ENCODE measurements at places on chromosomes 16 and 17. TPM values are rescaled to one million over a fixed set of nuclear protein-coding genes. Genes with fewer than 3 reads are reported as not detected.

DNA sequence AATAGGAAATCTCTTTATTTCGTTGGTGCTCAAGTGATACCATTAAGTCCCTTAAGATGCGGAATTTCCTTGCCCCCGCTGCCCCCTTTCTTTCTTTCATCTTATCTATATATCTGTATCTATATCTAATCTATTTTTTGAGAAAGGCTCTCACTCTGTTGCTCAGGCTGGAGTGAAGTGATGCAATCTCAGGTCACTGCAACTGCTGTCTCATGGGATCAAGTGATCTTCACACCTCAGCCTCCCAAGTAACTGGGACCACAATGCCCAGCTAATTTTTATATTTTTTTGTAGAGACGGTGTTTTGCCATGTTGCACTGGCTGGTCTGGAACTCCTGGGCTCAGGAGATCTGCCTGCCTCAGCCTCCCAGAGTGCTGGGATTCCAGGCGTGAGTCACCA, 693.5 kb downstream of the WWOX start:
- ATAC-seq = no peak

DNA sequence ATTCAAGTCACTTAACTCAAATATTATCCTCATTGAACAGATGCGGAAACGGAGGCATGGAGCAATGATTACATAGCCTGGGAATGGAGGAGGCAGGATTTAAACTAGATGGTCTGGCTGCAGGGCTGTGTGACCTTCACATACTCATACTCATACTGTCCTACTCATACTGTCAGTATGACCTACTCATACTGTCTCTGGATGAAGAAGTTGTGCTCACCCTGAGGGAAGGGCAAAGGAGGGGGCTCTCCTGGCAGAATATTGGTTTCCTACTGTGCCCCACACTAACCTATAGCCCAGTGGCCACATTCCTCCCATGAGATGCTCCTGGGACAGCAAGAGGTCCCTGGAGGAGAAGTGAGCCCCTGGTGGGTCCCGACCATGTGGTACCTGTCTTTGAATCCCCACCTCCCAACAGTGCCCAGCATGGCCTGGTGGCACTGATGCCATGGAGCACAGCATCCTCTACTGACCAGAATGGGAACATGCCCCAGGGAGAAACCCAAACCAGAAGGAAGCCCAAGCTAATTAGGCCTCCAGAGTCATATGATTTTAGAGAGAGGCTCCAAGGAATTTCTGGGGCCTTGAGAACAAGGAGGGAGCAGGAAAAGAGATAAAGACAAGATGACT, 197.3 kb upstream of the SDK2 start:
- ATAC-seq = no peak

DNA sequence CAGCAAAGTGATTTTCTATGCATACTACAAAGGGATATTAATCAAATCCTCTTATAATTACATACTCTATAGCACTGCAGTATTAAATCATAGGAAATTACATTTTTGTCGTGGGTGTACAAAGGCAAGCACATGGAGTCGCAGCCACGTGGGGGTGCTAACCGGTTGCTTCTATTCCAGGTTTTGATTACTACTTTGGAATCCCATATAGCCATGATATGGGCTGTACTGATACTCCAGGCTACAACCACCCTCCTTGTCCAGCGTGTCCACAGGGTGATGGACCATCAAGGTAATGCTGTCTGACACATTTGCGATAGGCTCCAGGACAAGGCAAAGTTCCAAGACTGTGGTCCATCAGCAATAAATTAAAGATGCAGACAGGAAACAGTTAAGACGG, 60.1 kb downstream of the ARSG start:
- ATAC-seq = no peak

GRCh38 chr16:54511222-54511731, 224.7 kb upstream of the IRX3 start:
- no peak for ATAC-seq

DNA sequence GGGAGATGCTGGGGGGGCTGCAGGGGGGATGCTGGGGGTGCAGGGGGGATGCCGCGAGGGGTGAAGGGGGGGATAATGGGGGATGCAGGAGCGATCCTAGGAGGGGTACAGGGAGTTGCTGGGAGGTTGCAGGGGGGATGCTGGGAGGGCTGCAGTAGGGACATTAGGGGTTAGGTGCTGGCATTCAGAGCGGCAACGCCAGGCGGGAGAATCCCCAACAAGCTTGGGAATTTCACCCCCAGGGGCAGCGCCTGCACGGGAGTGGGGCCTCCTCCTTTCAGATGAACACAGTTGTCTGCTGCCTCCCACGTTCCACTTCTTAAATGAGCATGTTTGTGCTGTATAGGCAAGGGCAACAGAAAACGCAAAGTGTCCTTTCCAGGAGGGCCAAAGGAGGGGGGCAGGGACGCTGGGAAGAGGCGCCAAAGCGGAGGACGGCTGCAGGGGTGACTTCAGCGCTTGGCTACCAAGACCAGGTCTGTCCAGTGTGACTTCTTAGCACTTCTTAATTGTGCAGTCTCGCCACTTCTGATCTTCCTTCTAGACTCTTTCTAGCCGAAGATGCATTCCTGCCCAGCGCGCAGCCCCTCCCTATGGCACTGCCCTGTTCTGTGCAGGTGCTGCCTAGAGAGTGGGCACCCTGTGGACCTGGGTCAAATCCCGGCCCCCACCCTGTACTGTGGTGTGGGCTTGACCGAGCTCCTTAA, 2.0 kb upstream of the SLC6A4 start:
- no peak for ATAC-seq

- ATAC-seq = no peak
Measured at GRCh38 chr17:71741836-71742235, 379.0 kb upstream of the SOX9 start.

DNA sequence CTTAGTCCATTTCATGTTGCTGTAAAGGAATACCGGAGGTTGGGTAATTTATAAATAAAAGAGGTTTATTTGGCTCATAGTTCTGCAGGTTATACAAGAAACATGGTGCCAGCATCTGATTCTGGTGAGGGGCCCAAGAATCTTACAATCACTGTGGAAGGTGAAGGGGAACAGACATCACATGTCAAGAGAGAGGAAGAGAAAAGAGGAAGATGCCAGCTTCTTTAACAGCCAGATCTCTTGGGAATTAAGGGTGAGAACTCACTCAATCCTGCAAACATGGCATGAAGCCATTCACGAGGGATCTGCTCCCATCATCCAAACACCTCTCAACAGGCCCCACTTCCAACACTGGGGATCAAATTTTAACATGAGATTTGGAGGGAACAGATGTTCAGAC, 49.5 kb downstream of the BMERB1 start:
- ATAC-seq = no peak

DNA sequence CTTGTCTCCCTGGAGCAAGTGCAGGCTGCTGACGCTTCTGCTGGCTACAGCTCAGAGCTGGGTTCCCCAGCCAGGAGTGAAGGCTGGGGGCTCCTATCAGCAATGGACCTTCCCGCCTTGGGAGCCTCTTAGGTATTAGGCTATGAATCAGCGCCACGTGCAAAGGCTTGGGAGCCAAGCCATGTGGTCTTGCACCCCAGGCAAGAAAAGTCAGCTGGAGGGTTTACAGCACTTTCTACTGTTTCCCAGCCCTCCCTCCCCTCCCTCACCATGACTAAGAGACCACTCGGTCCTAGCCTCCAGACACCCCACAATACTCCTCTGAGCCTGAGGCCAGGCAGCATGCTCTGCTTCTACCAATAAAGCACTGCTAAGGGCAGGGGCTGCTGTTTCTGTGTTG, 12.3 kb downstream of the EPX start:
- ATAC-seq = no peak

DNA sequence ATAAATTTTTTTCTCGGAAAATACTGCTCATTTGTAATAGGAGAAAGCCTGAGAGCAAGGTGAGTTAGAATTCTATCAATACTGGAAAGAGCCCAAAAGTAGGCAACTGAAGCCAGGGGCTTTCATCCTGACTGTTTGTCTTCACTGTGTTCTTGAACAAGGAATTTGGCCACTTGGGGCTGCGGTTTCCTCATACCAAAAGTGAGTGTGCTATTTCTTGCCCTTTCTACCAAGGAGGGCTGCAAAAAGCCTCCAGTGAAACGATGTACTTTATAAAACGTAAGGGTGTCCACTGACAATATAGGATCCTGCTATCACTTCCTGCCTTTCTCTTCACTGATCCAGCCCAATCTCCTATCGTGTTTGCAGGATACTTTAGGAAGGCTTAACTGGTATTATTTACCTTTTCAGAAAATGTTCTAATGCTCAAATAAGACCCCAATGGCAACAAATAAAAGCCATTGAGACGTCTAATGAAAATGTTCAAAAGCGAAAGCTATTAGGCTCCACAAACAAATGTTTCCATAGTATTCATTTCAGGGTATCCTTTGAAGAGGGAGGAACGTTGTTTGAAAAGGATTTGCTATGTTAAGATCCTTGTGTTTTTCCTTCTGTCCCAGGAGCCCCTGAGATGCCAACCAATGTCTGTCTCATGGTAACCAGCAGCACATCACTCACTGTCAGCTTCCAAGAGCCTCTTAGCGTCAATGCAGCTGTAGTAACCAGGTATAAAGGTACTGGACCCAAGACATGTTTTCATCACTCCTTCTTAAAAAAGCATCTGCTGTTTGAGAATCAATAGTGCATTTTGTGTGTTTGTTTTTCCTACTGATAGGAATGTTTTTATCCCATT, 219.3 kb upstream of the NOG start:
- ATAC-seq = no peak

- ATAC-seq = no peak
Measured at GRCh38 chr16:9703731-9704130, 478.5 kb downstream of the GRIN2A start.

DNA sequence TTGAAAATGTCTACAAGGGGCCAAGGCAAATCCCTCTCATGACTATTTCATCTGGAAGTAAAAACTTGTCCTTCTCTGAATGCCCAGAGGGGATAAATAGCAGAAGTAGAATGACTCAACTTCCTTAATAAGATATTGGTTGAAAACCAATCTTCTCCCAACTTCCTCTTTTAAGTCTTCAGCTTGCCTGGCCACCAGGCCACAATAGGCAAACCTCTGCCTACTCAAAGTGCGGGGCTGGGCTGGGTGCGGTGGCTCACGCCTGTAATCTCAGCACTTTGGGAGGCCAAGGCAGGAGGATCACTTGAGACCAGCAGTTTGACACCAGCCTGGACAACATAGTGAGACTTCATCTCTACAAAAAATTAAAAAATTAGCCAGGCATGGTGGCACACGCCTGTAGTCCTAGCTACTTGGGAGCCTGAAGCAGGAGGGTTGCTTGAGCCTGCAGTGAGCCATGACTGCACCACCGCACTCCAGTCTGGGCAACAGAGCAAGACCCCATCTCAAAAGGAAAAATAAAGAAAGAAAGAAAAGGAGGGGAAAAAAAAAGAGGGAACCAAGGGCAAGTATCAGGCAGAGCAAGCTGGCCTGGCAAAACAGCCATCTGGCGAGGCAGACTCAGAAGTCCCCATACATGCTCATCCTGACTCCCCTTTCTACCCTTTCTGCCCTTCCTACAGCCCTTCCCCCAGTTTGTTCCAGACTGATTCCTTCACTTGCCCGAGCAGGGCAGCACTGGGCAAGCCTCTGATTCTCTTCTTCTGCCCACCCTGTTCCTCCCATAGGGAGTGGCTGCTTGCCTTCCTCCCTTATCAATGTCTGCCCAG, 20.6 kb downstream of the MAP3K14 start:
- no peak for ATAC-seq

DNA sequence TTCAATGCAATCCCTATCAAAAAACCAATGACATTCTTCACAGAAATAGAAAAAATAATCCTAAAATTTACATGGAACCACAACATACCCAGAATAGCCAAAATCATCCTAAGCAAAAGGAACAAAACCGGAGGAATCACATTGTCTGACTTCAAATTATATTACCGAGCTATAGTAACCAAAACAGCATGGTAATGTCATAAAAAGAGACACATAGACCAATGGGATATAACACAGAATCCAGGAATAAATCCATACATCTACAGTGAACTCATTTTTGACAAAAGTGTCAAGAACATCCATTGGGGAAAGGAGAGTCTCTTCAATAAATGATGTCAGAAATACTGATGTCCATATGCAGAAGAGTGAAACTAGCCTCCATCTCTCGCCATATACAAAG, 105.8 kb upstream of the CORO6 start:
- no peak for ATAC-seq

GRCh38 chr17:27986805-27987684, 55.4 kb upstream of the NLK start:
- ATAC-seq = no peak

- no peak for ATAC-seq
Measured at GRCh38 chr16:79076047-79076767, 524.3 kb downstream of the MAF start.

GRCh38 chr17:48611213-48611612, 396 bp upstream of the HOXB7 start:
- no peak for ATAC-seq

- no peak for ATAC-seq
Measured at GRCh38 chr16:8971416-8971815, 7.7 kb upstream of the USP7 start.

GRCh38 chr16:52535076-52535475, 11.9 kb downstream of the TOX3 start:
- no peak for ATAC-seq

GRCh38 chr16:86337581-86338402, 172.5 kb upstream of the FOXF1 start:
- ATAC-seq = no peak

DNA sequence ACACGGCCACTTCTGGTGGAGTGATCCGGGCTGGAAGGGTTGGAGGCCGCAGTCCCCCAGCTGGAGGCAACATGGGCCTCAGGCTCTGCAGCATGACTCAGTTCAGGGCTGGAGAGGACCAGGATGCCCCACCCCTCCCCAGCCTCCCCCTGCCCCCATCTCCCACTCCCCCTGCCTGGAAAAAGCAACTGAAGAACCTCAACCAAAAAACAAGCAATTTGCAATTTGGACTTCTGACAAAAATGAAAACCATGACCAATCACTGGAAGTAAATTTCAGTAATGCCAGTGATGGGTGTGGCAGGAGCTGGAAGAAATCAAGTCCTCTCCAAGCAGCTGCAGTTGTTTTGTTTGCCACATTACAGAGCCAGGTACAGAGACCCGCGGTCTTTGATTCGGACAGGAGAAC, 6.6 kb upstream of the MIF4GD start:
- no peak for ATAC-seq

GRCh38 chr17:74521701-74522201, 9.5 kb downstream of the CD300LB start:
- no peak for ATAC-seq

The UBN1 gene
- 46.2 TPM for total RNA-seq

The KRTAP9-4 gene
- not detected for total RNA-seq

The PABPN1L gene
- not detected for total RNA-seq

The TP53TG3B gene
- total RNA-seq = not detected

The CCL23 gene
- not detected for total RNA-seq

The TBC1D3E gene
- total RNA-seq = not detected

The EVPLL gene
- total RNA-seq = not detected

All from gastroesophageal sphincter (tissue), 4 donors.